ENCODE measurements at places on chromosomes 5 and 9. TPM values are rescaled to one million over a fixed set of nuclear protein-coding genes. Genes with fewer than 3 reads are reported as not detected.

GRCh38 chr5:2375291-2375690, 376.2 kb downstream of the IRX2 start:
- DNase-seq: no peak

DNA sequence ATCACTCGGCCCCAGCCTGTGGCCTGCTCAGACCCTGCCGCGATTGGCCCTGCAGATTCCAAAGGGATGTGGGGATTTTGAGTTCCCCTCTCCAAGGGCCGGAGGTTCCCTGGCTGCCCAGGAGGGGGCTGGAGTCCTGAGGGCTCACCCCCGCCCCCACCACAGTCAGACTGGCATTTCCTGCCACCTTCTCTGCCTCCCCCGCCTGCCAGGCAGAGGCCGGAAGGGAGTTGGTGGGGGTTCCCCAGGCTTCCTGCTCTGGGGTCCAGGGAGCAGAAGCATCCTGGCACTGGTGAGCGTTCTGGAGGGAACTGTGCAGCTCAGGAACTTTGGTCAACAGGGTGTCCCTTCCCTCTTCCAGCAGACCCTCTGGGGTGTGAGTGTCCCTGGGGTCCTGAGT, 70.6 kb downstream of the RXRA start:
- peak; percentile 53 for DNase-seq

DNA sequence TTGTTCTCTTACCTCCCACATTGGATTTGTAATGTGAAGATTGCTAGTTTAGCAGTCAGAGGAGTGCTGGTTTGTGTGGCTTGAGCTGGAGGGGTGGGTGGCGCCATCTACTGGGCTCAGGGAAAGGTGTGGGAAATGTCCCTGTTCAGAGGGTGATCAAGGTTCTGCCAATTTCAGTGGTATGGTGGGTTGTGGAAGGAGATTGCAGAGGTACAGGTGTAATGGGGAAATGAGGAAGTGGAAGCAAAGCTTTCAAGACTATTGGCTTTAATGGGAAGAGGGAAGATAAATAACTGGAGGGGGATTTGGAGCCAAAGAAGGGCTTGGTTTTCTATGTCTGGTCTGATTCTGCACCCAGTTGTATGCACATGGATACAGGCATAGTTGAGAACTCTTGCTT, 76.4 kb downstream of the OSMR start:
- peak; percentile 48 for DNase-seq

GRCh38 chr5:142360051-142360498, 35.3 kb upstream of the SPRY4 start:
- no peak for DNase-seq

- no peak for DNase-seq
These were observed 13.1 kb upstream of the TRIM14 start for GRCh38 chr9:98132158-98132557.

GRCh38 chr5:2869471-2869870, 118.0 kb upstream of the IRX2 start:
- DNase-seq: no peak

Gene PCA3
- total RNA-seq: not detected

Gene PCDHGA8
- total RNA-seq: 0.11 TPM

Gene GABRA1
- total RNA-seq: not detected

Gene PCDH12
- 0.09 TPM for total RNA-seq

Gene CEL
- total RNA-seq: 1.4 TPM

Gene PCDHB2
- total RNA-seq: not detected

Measured in activated naive CD8-positive, alpha-beta T cell treated with anti-CD3 and anti-CD28 coated beads, Interleukin-2, amount 10 ng/mL, durations not matched to agents 7 days and 5 days (primary cell).